ENCODE measurements at places on chromosomes 12 and 14.

DNA sequence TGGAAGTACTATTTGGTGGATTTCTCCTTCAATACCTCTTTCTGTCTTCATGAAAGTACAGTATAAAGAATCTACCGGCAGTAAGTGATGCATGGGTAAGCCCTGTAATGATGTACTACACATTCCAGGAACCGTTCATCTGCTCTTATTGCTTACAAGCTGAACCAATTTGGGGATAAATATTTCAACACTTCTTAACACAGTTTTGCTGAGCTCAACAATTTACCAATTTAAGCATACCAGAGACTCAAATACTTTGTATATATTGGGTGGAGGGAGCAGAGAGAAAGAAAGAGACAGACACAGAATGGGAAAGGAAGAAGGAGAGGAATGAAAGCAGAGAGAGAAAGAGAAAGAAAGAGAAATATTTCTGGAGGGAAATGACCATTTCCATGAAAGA is 821.1 kb upstream of the FLRT2 start:
- no peak for DNase-seq

DNA sequence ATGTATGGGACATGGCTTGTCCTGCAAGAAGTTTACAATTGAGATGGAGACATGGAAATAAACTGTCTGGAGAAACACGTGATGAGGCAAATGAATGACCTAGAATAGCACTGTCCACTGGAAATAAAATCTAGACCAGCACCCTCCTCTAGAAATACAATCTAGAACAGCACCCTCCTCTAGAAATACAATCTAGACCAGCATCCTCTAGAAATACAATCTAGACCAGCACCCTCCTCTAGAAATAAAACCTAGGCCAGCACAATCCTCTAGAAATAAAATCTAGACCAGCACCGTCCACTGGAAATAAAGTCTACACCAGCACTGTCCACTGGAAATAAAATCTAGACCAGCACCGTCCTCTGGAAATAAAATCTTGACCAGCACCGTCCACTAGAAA is 69.2 kb upstream of the RFLNA start:
- DNase-seq: no peak

DNA sequence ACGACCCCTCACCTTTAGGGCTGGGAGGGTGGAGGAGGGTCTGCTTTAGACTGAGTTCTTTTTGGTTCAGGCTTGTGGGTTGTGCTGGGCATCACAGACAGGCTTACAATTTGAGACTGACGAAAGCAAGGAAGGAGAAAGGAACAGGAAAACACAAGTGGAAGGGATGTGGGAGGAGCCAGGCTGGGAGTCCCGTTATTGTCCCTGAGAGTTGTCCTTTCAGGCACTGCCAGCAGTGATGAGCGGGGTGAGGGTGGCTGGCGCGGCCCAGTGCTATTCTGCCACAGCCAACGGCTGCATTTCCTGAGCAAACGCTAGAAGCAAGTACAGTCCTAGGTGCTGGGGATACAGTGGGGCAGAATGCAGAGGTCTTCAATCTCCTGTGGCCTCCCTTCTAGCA is 29.2 kb upstream of the TSPAN9 start:
- DNase-seq: no peak

GRCh38 chr12:19867151-19867550 is 427.9 kb downstream of the AEBP2 start:
- no peak for DNase-seq

DNA sequence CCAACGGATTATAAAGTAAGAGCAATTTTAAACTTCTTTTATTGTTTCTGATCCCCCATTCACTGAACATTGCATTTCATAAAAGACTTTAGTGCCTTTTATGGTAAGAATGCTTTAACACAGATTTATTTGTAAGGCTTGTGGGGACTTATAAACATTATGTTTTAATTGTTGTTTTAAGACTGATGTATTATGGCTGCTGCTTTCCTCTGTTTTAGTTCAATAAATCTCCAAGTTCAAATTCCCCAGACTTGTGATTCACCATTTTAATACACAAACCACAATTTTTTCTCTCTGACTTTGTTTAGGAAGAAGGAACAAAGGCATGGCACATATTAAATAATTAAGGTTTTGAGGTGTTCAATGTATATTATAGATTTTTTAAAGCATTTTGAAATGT is 753.3 kb downstream of the SLC6A15 start:
- no peak for DNase-seq

- DNase-seq: no peak
These were observed 149.2 kb upstream of the BTG1 start for GRCh38 chr12:92294676-92295440.

DNA sequence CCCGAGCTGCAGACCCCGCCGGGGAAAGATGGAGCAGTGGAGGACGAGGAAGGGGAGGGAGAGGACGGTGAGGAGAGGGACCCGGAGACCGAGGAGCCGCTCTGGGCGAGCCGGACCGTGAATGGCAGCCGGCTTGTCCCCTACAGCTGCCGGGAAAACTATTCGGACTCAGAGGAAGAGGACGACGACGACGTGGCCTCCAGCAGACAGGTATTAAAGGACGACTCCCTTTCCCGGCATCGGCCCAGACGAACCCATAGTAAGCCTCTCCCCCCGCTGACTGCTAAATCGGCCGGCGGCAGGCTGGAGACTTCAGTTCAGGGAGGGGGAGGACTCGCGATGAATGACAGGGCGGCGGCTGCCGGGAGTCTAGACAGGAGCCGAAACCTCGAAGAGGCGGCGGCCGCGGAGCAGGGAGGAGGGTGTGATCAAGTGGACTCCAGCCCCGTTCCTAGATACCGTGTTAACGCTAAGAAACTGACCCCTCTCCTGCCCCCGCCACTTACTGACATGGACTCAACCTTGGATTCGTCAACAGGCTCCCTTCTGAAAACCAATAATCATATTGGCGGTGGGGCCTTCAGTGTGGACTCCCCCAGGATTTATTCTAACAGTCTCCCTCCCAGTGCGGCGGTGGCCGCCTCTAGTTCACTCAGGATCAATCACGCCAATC is 962 bp downstream of the LEMD3 start:
- peak; percentile 21 for DNase-seq

GRCh38 chr14:103090481-103091020 is 4.0 kb upstream of the EXOC3L4 start:
- DNase-seq: no peak

DNA sequence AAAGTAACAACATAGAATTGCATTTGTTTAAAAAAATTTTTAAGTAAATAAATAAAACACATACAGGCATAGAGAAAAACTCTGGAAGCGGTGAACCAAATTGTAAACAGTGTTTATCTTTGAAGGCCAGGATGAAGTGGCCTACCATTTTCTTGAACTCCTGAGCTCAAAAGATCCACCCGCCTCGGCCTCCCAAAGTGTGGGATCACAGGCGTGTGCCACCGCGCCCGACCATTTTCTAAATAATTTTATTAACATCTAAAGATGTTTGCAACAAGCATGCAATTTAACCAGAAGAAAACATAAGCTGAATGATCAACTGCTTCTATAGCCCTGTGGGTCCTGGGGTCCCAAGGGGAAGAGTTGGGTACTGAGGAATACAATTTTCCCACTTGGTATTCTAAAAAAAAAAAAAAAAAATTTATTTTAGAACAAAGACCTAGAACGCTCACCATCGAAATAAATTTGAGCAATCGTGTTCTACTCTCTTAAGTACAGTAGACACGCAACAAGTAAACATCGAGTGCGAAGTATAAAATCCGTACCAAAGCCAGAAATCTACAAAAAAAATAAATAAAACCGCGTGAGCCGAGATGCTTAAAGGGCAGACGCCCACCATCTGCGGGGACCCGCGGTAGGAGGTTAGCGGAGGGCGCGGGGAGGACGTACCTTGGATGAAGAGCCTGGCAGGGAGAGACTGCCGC is 484 bp downstream of the MIS18BP1 start:
- DNase-seq: no peak

GRCh38 chr14:77120771-77121743 is 20.5 kb downstream of the ZDHHC22 start:
- no peak for DNase-seq

- DNase-seq: no peak
These were observed 187.9 kb upstream of the STXBP6 start for GRCh38 chr14:25237845-25238244.

DNA sequence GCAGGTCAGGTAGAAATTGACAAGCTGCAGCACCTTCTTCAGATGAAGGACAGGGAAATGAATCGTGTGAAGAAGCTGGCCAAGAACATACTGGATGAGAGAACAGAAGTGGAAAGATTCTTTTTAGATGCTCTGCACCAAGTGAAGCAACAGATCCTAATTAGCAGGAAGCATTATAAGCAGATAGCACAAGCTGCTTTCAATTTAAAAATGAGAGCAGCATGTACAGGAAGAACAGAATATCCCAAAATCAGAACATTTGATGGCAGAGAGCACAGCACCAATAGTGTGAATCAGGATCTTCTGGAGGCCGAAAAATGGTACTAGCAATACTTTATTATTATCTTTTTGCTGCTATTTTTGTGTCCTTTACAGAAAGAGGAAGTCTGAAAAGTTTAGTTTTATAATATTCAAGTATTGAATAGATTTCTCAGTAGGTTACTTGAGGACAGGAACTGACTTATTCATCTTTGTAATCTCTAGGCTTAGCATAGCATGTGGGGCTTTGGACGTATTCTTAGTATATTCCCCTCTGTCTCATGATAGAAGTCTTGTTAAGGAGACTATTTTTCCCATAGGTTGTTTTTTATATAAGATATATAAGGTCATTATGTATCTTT is 30.8 kb downstream of the BBOF1 start:
- no peak for DNase-seq

DNA sequence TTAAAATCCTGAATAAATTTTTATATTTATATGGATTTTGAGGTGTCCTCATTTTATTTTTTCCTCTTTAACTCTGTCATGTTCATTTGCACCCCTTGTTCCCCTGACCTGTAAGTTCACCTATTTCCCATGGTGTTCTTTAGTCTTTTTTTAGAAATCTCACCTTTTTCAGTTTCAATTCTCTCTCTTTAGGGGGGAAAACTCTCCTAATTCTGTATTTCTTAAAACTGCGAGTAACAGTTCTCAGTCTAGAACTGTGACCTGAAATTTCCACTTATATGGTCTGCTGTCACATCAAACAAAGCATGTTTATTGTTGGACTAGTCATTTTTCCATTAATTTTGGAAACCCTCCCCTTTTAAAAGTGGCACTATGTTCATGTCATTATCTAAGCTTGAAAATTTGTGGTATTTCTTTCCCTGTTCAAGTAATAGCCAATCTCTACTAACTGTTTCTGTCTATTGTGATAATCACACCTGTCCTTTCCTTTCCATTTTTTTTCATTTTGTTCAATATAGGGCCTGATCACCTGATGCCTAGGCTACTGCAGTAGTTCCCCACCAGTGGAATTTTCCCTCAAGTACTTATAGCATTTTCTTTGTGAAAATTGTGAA is 14.0 kb upstream of the FBXO33 start:
- no peak for DNase-seq

GRCh38 chr14:91884664-91885063 is 17.3 kb upstream of the TC2N start:
- DNase-seq: no peak

DNA sequence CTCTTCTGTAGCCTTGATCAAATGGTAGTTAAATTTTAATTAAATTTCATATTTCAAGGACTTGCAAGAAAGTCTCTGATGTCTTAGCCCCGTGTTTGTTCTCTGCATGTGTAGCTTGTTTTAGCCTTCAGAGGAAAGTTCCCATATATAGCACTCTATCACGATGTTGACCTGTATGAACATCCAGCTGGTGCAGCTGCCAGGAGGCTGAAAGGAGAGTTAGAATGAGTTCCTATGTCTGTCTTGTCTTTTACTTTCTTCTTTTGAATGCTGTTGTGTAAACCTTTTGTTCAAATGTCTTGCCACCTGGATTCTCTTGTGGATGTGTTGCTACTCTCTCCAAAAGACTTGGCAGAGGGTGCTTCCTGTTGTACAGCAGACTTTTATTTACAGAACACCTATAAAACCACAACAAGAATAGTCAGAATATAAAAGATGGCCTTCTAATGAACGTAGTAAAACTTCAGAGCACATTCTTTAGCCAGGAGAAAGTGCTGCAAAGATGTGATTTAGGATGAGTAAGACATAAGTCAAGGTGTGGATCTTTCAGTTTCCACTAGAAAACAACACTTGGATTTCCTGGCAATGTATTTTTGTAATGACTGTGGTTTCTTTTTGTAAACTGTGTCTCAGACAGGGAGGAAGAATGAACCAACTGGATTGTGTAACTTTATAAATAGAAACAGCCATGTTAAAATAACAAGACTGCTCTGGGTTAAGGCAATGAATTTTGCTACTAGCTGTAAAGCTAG is 17.2 kb downstream of the NAV3 start:
- DNase-seq: no peak

Data from activated CD4-positive, CD25-positive, alpha-beta regulatory T cell (primary cell).